Muscle of back (tissue), 13 donors: ENCODE measurements at places on chromosomes 12 and 14. TPM values are rescaled to one million over a fixed set of nuclear protein-coding genes. Genes with fewer than 3 reads are reported as not detected.

The RNASE1 gene
- polyA plus RNA-seq, result 173 TPM

The FGD4 gene
- 12.9 TPM for polyA plus RNA-seq

The SRRM4 gene
- polyA plus RNA-seq, result 0.12 TPM

The OLR1 gene
- 0.50 TPM for polyA plus RNA-seq

The ANKRD33 gene
- 0.18 TPM for polyA plus RNA-seq

The RNASE4 gene
- polyA plus RNA-seq, result 10.3 TPM

The ATP23 gene
- polyA plus RNA-seq, result 11.3 TPM

The KMT2D gene
- polyA plus RNA-seq, result 38.7 TPM

The TBC1D30 gene
- 1.2 TPM for polyA plus RNA-seq

DNA sequence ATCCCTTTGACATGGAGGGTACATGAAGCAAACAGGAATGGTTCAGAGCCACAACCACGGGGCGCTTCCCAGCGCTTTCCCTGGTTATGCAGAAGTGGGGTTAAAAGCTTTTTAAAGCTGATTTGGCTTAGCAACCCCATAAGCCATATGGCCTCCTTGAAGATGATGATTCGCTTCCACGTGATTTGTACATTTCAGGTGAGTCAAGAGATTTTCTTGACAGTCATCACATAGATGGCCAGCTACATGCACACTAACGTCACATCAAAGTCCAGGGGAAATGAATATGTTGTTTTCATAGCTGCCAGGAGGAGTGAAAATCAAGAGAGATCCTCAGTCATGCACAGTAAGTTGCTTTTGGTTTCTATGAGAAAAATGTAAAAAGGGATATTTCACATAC, 309.7 kb downstream of the TMEM132D start:
- no peak for DNase-seq

GRCh38 chr12:128531170-128531569, 264.2 kb downstream of the TMEM132C start:
- DNase-seq, result no peak

DNA sequence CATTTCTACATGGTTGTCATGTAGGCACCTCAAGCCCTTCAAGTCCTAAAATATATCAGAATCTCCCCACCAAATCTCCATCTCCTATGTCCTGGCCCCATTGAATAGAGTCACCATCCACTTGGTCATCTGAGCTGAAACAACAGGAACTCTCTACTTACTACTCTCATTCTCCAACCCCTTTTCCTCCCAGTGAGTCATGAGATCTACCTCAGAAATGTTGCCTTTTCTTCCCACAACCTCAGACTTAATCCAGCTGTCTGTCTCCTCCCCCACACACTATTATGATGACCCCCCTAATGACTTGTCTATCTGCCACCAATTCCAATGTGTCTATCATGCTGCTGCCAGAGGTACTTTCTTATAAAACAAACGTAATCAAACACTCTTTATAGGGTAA, 72.3 kb upstream of the TMEM263 start:
- no peak for DNase-seq

DNA sequence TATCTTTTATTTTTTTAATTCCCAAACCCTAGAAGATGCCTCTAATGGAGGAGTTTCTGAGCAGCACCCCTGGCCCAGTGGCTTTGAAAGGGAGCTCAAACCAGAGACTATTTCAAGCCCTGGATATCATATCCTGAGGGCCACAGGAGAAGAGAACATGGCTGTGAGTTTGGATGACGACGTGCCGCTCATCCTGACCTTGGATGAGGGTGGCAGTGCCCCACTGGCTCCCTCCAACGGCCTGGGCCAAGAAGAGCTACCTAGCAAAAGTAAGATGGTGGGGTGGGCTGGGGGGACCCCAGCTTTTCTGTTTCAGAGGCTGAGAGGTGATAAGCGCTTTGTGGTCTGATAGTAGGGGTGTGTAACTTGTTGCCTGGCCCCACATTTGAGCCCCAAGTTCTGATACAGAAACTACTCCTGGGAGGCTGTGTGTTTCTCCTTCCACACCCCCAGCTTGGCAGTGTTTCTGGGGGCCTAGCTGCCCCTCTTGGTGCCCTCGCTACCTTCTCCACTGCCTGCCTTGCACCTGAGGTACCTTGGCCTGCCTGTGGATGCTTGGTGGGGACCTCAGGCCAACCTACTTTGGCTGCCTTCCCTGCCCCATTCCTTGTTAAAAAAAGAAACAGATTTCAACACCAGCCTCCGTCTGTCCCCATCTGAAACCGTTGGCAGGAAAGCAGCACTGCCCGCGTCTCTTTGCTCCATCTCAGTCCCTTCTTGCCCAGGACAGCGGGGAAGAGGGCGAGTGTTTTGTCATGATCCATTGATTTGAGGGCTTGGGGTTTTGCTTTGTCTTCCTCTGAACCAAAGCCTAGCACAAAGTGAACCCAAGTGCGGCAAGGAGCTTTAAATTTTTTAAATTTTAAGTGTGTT, 5.7 kb downstream of the TPCN1 start:
- DNase-seq, result no peak

DNA sequence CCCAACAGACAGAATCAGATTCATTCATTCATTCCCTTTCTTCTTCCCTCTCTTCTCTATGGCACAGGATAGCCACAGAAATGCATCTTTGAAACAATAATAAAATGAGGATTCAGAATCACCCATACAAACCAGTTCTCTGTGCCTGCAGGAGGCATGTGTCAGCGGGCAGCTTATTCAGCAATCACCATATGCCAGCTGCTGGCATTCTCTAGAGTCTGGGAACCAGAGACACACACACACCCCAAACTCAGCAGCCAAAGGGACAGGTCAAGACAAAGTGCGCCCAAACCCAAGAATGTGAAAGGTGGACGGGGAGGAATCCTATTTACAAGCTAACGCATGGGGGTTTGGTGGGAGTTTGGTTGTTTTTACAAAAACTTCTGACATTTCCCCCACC, 14.1 kb downstream of the ARF3 start:
- no peak for DNase-seq

DNA sequence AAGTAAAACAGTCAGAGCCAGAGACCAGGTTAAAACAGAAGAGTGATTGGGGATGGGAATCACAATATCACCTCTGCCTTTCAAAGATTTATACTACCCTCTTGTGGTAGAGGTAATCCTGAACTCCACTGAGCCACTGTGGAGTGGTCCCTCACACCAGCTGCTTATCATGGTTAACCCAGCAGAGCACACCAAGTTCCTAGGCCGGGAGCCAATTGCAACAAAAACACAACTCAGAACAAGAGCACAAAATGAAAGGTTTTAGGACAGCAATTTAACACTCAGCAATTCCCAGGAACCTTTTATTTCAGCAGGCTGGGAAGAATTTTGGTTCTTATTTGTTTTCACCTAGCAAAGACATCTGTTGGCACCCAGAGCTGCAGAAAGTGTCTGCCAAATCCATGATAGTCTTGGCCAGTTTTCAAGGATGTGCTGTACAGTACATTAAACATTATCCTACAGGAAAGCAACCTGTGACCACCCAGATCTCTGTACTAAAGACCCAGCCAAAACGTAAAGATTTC, 220.5 kb upstream of the ATXN7L3B start:
- DNase-seq, result peak; percentile 89

- no peak for DNase-seq
These were observed 1.8 kb upstream of the FAM222A start for GRCh38 chr12:109711596-109712461.

DNA sequence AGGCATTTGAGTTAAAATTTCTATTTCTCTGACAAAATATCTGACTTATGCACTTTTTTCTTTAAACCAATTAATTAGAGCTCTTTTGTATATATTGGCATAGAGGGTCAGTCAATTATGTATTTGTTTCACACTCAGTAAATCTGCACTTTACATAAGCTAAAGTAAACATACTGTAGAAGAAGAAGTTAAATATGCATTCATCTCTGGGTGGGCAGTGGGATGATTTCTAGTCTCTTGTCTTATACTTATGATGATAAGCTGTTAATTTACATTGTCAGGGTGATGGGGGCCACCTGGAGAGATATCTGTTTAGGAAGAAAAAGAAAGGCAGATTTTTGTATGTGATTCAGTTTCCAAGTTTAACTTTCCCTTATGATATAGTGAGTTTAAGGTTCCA, 330.8 kb downstream of the IPO8 start:
- DNase-seq, result no peak

DNA sequence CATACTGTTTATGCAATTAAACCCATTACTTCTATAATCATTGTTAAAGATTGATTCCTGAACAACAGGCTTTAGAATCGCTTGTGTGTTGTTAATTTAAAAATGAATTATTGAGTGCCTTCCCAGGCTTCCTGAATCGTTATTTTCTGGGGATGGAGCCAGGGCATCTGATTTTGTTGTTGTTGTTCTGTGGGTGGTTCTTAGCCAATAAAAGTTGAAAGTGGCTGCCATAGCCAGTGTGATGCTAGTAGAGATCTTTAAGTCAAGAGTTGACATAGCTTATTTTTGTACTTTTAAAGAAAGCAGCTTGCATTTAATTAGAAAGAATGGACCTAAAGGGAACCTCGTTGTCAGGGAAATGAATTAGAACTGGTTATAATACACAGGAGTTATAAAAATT, 6.4 kb downstream of the GOLGA5 start:
- DNase-seq, result no peak

GRCh38 chr14:90722590-90722989, 93.6 kb downstream of the TTC7B start:
- DNase-seq, result no peak

GRCh38 chr12:116528065-116528464, 31.1 kb upstream of the MAP1LC3B2 start:
- no peak for DNase-seq

DNA sequence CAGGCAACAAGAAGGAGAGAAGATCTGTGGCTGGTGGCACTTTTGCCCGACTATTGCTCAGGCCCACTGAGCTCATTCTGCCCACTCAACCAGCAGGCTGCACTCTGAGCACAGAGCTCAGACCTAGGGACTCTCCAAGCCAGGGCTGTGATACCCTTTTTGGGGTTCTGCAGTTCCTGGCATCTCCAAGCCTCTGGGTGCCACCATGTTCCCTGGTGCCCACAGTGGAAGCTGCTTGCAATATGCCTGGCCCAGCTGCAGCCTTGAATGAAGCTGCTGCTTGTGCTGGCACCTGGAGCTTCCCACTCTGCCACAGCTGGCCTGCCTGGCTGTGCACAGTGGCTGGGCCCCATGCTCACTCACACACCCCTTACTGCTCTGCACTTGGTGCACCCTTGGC, 236.1 kb downstream of the ADGRD1 start:
- no peak for DNase-seq

- DNase-seq, result no peak
These were observed 114.4 kb downstream of the SCN8A start for GRCh38 chr12:51705450-51705849.

DNA sequence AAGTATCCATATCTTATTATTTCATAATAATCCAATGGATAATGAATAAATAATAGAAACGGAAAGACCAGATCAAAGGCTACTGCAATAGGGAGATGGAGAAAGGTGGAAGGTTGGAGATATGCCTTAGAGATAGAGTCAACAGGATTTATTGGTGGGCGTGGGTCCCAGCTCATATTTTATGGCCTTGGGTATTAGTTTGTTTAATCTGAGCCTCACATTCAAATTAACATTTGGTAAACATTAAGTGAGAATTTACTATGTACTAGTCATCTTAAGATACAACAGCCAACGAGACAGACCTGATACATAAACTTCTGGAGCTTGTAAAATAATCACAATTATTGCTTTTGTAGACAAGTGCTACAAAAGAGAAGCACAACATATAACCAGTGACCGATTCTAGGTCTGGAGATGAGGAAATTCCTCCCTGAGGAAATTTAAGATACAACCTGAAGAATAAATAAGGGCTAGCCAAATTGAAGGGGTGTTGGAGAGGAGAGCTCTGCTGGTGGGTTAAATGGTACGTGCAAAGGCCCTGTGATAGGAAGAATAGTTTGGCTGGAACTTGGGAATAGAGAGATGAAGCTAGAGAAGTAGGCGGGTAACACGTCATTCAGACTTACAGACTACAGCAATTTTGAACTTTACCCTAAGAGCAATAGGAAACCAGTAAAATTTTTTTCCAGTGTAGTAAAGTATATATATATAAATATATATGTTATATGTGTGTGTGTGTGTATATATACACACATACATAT, 16.1 kb downstream of the LTBR start:
- no peak for DNase-seq

DNA sequence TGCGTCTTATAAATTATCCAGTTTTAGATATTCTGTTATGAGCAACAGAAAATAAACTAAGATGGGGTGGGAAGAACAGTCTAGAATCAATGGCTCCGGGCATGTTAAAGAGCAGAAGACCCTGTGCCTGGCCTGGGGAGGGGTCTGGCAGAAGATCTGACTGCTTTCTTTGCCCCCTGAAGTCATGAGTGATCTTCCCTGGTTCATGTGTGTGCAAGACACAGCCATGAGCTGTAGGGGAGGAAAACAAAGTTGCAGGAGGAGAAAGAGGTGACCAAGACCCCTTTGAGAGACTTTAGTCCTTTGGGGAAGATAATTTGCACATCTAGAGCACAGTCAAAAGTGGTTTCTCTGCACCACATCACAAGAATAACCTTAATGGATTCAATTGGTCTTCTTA, 4.8 kb downstream of the LACRT start:
- no peak for DNase-seq

- DNase-seq, result no peak
These were observed 120.4 kb downstream of the ADCK1 start for GRCh38 chr14:77920312-77920711.

- no peak for DNase-seq
These were observed 1.8 kb downstream of the PXN start for GRCh38 chr12:120263748-120264085.

DNA sequence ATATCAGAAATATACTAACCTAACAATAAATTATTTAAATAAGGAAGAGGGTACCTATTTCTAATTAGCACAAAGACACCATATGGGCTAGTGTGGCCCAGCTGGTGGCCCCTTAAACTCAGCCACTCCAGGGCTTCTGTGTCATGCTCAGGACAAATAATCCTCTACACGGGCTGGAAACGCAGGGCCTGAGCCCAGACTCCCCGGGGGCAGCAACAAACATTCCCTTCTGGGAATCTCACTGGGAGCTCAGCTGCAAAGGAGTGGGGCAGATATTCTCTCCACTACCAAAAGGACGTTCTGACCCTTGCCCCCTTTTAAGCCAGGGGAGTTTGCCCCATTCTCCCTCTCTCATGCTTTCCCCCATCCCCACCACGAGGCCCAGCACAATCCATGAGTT, 43.7 kb upstream of the ELK3 start:
- no peak for DNase-seq

DNA sequence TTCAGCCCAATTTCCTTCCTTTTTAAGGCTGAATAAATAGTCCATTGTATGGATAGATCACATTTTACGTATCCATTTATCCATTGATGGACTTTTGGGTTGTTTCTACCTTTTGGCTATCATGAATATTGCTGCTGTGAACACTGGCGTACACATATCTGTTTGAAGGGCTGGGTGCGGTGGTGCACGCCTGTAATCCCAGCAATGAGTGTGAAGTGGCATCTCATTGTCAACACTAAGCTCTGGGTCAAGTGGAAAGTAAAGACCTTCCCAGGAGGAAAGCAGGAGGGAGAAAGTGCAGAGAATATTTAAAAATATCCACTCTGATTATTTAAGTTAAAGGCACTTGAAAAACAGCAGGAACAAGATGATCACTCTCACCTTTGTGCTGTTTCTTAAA, 11.7 kb upstream of the PLA2G1B start:
- no peak for DNase-seq

- no peak for DNase-seq
These were observed 74.2 kb upstream of the PYGL start for GRCh38 chr14:51018521-51018920.

- DNase-seq, result peak; percentile 60
These were observed 5.1 kb upstream of the MAGOHB start for GRCh38 chr12:10618338-10618987.
